ENCODE measurements at places on chromosomes 2 and 18.

DNA sequence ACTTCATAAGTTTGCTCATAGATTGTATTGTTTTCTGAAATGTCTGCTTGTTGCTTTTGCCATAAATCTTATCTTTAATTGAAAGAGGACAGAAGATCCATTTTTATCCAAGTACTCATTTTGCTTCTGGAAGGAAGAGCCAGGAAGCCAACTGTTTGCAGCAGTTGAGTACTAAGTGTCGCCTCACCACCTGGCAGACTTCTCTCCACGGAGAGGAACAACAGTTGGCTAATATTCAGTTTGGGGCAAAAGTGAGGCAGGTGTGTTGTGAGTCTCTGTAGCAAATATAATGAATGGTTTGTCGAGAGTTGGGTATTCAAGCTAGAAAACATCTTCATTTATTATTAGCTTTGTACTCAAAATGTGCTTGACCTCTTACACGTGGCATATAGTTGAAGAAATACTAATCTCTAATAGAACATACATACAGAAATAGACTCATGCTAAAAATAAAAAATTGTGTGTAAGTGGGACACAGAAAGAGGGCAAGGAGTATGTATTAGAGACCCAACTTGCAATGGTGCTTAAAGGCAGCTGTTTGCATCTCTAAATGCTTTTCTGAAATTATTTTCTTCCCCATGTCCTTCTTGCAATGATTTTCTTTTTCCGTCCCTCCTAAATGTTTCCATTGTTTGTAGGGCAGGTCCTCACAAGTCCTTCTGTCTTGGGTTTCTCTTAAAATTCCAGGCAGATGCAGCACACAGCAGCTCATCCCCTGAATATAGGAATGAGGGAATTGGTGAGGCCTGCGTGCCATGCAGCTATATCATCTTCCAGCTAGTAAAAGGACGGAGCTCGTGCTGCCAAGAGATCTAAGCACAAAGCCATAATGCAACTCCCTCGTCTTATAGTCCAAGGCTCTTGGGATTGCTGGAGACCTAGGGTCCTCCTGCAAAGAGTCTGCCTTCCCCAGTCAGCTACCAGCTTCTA lies 44.8 kb upstream of the MAP3K20 start:
- no peak for DNase-seq

DNA sequence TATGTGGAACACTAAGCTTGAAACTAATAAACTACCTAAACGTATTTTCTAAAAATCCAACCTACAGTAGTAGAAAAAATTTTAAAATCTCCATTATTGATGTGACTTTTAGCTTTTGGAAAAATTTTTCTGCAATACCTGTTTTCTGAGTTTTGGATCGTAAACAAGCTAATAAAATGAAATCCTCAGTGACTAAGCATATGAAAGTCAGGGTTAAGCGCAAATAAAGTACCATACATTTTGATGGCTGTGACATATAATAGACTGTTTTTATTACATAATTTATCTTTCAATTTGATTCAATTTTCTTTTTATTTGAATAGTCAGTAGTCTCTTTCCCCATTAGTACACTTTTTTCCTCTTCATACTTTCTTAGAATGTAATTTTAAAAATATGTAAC lies 683.6 kb downstream of the NUP35 start:
- DNase-seq = no peak

DNA sequence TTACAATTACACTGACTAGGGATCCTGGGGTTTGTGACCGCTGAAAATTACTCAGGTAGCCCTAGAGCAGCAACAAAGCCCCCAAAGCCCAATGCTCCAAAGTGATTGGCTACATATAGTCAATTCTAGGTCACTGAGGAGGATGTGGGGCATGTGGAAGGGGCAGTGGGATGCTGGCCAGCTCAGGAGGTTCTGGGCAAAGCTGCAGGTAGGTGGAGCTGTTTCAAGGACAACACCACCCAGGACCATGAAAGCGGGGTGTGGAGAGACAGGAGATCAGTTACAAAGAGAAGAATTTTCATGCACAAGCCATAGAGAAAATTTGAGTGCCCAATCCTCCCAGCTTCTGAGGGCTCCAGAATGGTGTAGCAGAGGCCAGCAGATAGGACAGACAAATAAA lies 75.0 kb upstream of the CCDC85A start:
- DNase-seq = no peak

- no peak for DNase-seq
These were observed 103.0 kb downstream of the APOB start for GRCh38 chr2:20940856-20941255.

DNA sequence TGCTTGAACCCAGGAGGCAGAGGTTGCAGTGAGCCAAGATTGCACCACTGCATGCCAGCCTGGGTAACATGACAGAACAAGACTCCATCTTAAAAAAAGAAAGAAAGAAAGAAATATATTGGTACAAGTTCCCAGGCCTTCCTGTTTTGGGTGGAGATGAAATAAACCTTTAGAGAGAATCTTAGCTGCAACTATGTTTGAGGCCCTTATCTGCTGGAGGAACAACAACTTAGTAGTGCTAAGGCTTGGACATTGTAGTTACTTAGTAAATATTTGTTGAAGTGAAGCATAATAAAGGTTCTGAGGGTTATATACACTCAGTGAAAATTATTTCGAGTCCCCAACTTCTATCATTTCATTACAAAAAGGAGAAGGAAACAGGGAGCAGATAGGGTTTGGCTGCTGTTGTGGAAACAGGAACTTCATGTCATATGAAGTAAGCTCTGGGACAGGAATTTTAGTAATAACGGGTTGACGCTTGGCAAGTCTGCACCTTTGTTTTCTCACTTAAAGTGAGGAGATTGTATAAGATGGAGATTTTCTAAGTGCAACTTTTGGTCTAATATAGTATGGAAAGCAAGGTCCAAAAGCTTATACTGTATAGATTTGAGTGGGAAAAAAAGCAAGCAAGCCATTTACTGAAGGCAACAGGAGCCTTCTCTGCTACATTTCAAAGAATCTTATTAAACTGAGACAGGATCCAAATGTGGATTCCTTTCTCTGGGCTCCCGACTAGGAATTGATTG lies 40.0 kb upstream of the AGPS start:
- no peak for DNase-seq

GRCh38 chr2:192265751-192266150 lies 71.0 kb upstream of the TMEFF2 start:
- DNase-seq = no peak

GRCh38 chr2:112634153-112634873 lies 11.4 kb upstream of the SLC20A1 start:
- no peak for DNase-seq

- no peak for DNase-seq
These were observed 126.8 kb downstream of the CLIP4 start for GRCh38 chr2:29241955-29242565.

GRCh38 chr2:169819106-169819505 lies 5.6 kb downstream of the METTL5 start:
- DNase-seq = no peak

DNA sequence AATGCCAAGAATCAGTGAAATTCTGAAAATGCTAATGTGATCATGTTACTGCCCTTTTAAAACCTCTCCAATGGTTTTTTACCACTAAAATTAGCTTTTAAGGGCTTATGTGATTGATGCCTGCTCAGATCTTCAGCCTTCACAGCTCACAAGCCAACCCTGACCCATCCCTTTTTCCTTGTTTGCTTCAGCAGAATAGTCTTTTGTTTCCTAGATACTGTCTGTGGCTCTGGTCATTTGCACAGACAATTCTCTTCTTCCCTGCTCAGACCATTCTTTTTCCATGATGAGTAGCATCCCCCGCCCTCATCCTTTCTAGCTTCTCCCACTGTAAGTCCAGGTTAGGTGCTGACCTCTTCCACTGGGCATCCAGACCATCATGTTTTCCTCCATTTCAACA lies 164.9 kb upstream of the NT5C1B start:
- DNase-seq = no peak

DNA sequence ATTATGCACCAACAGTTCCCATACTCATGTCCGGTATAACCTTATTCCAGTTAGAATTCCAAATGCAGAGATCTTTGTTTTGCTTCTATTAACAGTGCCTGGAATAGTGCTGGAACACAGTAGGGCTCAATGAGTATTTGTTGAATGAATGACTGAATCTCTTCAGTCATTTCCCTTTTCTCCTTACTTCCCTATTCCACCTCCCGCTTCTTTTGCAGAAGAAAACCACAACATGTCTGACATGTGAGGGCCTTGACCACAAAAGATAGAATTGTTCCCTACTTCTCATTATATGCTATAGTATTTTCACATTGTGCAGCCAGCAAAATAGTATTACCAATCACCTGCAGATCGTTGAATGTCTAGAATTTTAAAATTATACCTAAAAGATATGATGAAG lies 19.5 kb upstream of the HNRNPLL start:
- DNase-seq = no peak

GRCh38 chr2:197028230-197028629 lies 101.7 kb upstream of the PGAP1 start:
- DNase-seq = no peak

- DNase-seq = peak; percentile 74
These were observed 20.2 kb upstream of the TUBB6 start for GRCh38 chr18:12287684-12288402.

DNA sequence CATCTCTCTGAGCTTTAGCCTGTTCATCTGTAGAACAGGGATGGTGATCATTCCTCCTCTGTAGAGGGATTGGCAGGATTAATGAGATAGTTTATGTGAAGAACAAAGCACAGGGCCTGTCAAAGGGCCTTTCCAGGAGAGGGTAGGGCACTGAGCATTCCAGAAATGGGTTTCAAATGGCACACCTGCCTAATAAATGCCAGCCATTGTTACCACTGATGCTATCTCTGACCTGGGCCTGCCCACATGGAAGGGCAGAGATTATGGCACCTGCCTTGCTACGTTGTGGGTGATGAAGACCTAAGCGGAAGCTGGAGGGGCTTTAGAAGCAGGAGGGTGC lies 31.0 kb upstream of the GMPPA start:
- DNase-seq = no peak

- DNase-seq = no peak
These were observed 125.3 kb downstream of the SH3RF3 start for GRCh38 chr2:109254174-109254904.

- no peak for DNase-seq
These were observed 134.8 kb downstream of the MREG start for GRCh38 chr2:215878476-215879063.

- DNase-seq = no peak
These were observed 159.0 kb upstream of the HAAO start for GRCh38 chr2:42951263-42951938.

- DNase-seq = no peak
These were observed 9.4 kb upstream of the CXCR4 start for GRCh38 chr2:136127356-136127755.

GRCh38 chr2:25447018-25447417 lies 105.3 kb upstream of the DNMT3A start:
- no peak for DNase-seq

DNA sequence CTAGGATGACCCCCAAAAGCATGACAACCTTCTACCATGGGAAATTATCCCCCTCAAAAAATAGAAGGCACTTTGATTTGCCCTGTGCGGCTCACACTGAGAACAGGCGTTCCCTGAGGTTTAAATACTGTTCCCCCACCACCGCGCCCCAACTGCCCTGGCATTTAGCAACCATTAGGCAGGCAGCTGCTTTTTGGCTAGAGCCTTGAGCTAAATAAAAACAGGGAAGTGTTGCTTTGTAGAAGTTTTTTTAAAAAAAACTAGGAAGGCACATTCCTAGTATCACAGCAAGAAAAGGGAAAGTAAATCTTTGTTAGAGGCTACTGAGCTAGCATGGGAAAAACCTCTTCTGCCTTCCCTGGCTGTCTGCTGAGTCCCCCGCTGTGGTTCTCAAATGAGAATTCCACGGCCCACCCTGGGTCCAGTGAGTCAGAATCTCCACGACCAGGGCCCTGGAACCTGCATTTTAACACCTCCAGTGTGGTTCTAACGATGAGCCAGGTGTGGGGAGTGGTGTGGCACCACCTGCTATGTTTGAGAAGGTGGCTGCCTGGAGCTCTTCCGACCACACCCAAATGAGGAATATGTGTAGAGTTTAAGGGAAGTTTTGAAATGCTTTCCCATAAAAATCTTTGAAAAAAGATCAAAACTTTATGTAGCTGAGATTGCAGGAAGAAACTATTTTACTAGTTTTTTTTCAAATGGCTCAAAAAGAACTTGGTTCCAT lies 66.4 kb downstream of the VIT start:
- DNase-seq = no peak

DNA sequence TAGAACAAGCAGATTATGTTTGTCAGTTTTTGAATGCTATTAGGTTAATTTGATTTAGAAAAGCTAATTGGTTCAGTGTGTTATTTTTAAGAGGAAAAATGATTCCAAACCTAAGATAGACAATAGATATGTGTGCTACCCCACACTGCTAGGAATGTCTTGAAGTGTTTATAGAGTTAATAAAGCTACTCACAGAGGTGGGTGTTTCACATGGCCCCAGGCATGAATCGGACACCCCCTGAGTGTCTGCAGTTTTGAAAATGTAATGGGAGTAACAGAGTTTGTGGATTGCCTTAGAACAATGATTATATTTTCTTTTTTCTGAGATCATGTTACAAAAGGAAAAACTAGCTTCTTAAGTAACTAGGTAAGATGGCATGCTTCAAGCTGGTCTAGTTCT lies 348.3 kb downstream of the ADCYAP1 start:
- DNase-seq = no peak

GRCh38 chr2:141468761-141469160 lies 662.1 kb downstream of the LRP1B start:
- no peak for DNase-seq

DNA sequence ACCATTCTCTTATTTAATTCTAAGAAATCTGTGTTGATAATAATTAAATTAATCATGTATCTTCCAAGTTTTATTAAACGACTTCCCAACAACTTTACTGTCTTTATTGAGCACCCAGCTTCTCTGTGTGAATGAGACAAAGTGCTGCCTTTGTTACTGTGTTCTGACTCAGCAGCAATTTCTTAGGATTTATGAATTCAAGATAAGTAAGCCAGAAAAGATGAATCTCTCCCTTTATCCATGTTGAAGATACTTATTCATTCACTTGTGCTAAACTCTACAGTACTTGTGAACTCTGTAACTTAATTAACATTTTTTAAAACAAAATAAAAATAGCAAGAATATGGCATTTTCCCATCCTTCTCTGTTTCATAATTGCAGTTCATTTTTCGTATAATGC lies 1403.3 kb upstream of the DDX18 start:
- DNase-seq = no peak

- no peak for DNase-seq
These were observed 20.8 kb upstream of the MGAT5 start for GRCh38 chr2:134232868-134233727.

DNA sequence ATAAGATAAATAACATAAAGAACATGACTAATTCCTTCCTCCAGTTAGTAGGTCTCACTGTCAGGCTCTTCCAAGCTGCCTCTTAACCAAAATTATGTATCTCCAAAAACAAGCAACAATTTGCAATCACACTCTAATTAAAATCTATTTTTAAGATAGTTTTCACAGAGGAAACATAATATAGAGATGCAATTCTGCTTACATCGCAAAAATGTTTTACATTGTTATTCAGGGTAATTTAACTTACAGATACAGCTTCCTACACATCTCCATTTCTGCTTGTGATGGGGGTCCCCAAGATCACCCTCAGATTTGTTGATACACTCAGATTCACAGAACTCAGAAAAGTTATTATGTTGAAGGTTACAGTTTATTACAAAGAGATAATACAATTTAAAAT lies 115.5 kb downstream of the DSC3 start:
- no peak for DNase-seq

GRCh38 chr18:62164310-62164709 lies 22.5 kb downstream of the PIGN start:
- DNase-seq = no peak
